ENCODE measurements at places on chromosomes 2 and 18. TPM values are rescaled to one million over a fixed set of nuclear protein-coding genes. Genes with fewer than 3 reads are reported as not detected.

GRCh38 chr2:84231478-84231877, 227.6 kb downstream of the SUCLG1 start:
- DNase-seq: no peak

DNA sequence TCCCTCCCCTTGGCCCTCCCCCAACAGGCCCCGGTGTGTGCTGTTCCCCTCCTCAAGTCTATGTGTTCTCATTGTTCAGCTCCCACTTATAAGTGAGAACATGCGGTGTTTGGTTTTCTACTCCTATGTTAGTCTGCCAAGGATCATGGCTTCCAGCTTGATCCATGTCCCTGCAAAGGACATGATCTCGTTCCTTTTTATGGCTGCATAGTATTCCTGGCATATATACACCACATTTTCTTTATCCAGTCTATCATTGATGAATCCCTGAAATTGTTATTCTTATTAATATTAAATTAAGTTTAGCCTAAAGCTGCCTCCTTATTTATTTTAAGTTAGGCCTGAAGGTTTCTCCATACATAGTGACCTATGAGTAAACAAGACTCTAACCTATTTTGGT, 18.8 kb upstream of the RAB31 start:
- no peak for DNase-seq

DNA sequence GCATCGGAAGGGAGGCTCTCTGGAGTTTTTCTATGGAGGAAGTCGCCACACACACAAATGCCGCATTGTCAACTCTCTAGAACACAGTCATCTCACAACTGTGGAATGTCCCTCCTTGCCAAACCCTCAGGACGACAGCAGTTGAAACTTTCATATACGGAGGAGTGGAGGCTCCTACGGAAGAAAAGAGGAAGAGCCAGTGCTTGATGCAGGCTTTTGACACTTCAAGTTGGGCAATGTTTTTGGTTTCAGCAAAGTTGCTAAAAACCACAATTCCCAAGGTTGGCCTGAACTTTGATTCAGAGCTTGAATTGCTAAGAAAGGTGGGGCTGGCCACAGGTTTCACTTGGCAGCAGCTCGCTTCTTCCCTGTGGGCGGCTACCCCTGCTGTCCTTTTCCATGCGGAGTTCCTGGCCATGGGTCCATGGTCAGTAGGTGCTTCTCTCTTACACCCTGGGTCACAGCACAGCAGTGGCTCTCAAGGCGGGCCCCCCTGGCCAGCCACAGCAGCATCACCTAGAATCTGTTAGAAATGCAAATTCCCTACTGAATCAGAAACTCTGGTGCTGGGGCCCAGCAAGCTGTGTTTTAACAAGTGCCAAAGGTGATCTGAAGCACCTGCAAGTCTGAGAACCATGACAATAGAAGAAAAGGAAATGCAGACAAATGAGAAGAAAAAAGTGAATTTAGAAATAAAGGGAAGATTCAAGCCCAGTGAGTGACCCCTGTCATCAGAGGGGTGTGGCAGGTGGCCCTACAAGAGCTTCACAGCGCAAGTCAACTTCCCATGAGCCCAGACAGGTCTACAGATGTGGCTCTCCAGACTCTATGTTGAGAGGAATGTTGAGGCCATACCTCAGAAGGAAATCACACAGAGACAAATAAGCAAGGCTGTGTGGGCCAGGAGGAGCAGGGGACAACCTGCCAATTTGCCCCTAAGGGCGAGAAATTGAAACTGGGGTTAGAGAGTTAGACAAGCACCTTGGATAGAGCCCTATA, 856.4 kb downstream of the RNF144A start:
- DNase-seq: peak; percentile 89

DNA sequence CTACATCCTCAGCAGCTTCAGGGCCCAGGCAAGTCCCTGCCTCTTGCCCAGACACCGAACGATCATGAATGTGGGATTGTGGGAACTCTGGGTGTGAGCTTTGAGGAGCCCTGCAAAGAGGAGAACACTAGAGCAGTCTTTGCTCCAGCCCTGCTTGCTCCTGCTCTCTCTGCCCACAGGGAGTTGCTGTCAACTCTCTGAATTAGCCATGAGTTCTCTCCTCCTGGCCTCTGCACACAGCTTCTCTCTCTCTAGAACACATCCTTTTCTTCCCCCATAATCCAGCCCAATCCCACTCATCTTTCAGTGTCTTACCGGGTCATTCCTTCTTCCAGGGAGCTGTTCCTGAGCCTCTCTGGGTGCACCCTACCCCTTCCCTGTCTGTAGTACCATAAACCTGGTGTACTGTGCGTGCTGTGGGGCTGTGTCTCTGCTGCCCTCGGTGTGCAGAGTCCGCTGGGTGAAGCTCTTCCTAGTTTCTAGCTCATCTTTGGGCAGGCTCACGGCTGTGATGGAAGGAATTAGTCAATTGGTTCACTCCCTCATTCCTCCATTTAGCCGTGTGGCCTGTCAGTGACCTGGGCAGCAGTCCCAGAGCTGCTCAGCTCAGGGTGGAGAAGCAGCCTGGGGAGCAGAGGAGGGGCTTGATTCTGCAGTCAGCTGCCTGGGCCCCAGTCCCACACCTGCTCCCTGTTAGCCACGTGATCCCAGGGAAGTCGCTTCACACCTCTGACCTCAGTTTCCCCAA, 132.9 kb upstream of the HDAC4 start:
- DNase-seq: no peak

GRCh38 chr2:121830809-121831208, 75.4 kb downstream of the TSN start:
- DNase-seq: peak; percentile 20

DNA sequence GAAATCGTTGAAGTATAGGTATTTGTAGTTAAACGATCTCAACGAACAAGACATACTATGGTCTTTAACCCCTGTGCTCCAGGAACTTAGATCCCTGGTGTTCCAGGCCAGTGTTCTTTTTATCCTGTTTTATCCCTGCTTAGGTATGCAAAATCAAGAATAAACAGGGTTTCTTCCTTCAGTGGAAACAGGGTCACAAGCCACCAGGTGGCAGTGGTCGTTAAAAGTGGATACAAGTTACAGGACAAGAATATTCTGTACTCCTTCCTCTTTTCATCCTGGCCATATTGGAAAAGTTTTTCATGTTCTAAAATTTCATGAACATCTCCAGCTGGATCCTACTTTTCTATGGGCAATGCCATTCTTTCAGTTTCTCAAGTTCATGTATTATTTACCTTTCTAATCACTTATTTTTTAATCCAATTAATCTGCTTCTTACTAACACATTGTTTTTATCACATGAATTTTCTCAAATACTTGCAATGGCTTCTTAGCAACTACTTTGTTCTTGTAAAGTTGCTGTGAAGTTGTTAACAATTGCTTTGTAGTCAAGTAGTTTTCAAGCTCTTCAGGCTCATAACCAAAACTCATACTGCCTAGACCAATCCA, 16.4 kb upstream of the HNMT start:
- DNase-seq: peak; percentile 84

- no peak for DNase-seq
Observed at GRCh38 chr2:108912629-108912902, 76.5 kb downstream of the EDAR start.

DNA sequence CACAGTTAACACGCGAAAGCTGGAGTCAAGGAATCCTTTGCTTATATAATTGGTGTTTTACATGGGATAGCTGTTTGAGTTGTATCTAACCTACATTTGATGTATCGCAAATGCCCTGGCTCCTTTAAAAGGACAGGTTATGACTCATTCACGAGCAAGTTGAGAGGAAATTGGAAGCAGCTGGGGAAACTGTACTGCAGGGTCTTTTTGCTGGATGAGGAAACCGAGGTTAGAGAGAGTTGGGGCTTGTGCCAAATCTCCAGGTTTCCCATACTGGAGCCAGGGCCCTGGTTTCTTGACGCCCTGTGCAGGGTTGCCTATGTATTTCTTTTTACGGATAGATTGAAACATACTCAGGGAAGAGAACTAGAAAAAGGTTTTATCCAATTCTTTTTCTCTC, 60.0 kb upstream of the SPTBN1 start:
- peak; percentile 31 for DNase-seq

DNA sequence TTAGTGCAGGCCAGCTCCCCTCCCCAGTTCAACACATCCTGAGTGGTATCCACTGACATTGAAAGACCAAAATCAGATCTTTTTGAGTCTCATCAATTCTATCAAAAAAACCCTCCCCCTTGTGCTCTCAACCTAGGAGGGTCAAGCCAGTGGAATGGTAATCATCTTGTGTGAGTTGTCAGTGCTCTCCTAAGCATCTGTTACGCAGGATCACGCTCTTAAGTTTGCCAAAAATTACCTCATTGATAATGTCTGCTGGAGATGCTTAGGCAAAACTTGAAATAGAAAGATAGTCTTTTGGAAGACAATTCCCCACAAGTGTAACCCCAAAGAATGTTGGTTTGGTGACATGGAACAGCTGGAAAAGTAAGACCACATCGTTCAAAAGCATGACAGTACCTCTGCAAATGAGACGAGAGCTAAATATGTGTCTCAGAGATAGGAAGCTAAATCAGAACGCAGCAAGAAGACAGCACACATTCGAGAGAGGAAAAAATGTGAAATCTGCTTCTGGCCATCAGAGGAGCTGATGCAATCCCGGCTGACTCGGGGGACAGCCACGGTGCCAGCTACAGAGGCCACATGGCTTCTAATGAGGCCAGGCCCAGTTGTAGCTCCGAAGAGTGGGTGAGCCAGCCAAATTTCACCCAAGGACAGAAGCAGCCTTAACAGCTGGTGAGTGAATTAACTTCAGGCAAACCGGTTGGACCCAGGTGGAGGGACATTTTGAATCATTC, 753.9 kb downstream of the RNF144A start:
- DNase-seq: no peak

DNA sequence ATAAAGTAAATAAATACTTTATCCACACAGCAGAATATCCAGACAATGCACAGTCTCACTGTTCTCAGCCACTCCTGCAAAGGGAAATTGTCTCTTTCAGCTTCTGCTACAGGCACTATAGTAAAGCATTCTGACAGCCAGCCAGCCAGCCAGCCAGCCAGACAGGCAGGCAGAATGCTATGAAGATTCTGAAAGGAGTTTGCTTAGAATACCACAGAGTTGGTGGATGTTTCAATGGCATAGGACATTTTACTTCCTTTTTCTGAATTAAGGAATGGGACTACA, 116.1 kb upstream of the CYP26B1 start:
- DNase-seq: no peak

DNA sequence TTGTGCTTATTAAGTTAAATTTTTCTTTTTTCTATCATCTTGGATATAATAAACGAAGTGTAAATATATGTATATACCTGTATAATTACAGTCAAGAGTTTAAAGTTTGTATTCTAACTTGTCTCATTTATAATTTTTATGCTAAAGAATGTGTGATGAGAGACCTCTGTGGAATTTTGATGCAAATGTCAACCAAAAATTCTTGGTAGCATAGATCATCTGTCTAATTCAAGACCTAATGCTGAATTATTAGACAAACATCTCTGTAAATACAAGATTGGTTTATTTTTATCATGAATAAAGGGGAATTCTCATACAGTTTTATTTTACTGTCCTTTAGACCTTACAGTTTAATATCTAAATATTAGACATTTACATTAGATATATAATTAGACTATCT, 149.2 kb upstream of the VWC2L start:
- DNase-seq: peak; percentile 45

DNA sequence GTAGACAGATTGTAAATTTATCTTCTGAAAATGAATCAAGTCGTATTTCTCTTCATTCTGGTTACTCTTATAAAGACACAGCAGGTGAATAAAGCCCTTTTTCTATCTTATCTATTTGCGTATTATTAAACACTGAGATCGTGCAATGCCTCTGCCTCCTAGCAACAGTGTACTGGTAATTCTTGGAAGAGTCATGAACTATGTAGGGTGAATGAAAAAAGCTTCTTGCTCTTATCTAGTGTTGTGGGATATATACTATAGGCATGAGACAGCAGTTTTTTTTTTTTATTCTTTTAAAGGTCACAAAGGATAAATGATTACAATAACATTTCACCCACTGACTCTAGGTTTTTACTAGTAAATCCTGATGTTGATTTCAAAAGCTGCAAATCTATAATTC, 324.2 kb downstream of the PDE11A start:
- no peak for DNase-seq

GRCh38 chr2:100260712-100261620, 61.3 kb downstream of the LONRF2 start:
- peak; percentile 83 for DNase-seq

GRCh38 chr2:200905618-200906296, 16.6 kb downstream of the NIF3L1 start:
- DNase-seq: peak; percentile 81

DNA sequence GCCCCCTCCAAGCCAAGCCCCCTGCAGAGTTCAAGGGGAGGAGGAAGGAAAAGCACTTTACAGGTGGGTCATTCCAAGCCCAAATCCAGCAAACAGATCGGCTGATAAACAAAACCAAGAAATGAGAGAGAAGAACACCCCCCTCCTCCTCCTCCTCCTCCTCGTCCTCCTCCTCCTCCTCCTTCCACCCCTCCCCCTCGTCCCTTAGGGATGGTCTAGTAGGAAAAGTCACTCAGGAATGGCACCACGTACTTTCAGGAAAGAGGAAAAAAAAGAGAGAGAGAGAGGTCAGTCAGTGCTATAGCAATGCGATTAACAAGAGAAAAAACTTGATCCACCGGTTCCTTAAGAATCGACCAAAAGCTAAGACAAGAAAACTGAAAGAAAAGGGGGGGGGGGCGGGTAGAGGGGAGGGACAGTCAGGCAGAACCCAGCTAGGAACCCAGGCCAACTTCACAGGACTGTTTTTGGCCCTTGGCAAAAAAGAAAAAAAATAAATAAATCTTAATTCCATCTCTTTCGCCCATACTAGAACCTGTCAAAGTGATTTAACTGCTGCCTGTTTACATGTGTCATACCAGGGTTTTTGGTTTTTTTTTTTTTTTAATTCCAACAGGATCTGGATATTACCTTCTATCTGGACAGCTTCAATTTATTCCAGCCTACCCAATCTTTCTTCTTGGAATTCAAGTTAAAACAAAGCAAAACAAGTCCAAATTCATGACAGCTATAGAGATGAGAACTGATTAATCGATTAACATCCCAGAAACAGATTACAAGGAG, 906 bp downstream of the IKZF2 start:
- DNase-seq: peak; percentile 81

- no peak for DNase-seq
Observed at GRCh38 chr2:240129311-240129710, 6.8 kb downstream of the COPS9 start.

GRCh38 chr2:218996937-218997336, 3.7 kb upstream of the CRYBA2 start:
- DNase-seq: no peak

GRCh38 chr2:138087751-138088593, 123.7 kb downstream of the HNMT start:
- peak; percentile 3 for DNase-seq

DIPK1C gene
- total RNA-seq: not detected

XIRP2 gene
- total RNA-seq: 0.11 TPM

MYOM1 gene
- total RNA-seq: 0.07 TPM

SERTAD2 gene
- total RNA-seq: 34.9 TPM

KLHL14 gene
- not detected for total RNA-seq

FSIP2 gene
- 2.5 TPM for total RNA-seq

DNAH6 gene
- not detected for total RNA-seq

DNAJC5G gene
- total RNA-seq: not detected

TTC27 gene
- 33.5 TPM for total RNA-seq

C1QL2 gene
- not detected for total RNA-seq

CXCR4 gene
- 2.1 TPM for total RNA-seq

HOXD10 gene
- total RNA-seq: not detected

ALK gene
- 0.87 TPM for total RNA-seq

All from PC-3 (cell line).